ENCODE measurements at places on chromosomes 5 and 9.

- DNase-seq = no peak
Observed at GRCh38 chr5:112717506-112718082, 20.1 kb upstream of the APC start.

DNA sequence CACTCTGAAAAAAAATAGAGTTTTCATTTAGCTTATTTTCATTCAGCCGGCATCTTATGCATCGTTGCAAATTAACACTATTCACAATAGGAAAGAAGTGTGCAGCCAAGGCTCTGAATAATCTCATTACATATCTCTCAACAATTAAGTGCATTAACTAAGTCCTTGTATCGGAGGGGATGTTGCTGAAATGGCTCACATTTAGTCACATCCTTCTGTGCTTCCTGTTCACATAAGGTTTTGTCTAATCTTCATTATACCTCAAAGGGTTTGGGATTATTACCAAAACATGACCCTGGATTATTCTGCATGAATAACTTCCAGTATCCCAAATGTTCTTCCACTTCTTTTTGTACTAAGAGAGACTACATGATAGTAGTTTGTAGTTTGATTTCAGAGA is 278.0 kb upstream of the GRIA1 start:
- DNase-seq = no peak

- no peak for DNase-seq
Observed at GRCh38 chr9:73050065-73050816, 97.4 kb upstream of the ALDH1A1 start.

DNA sequence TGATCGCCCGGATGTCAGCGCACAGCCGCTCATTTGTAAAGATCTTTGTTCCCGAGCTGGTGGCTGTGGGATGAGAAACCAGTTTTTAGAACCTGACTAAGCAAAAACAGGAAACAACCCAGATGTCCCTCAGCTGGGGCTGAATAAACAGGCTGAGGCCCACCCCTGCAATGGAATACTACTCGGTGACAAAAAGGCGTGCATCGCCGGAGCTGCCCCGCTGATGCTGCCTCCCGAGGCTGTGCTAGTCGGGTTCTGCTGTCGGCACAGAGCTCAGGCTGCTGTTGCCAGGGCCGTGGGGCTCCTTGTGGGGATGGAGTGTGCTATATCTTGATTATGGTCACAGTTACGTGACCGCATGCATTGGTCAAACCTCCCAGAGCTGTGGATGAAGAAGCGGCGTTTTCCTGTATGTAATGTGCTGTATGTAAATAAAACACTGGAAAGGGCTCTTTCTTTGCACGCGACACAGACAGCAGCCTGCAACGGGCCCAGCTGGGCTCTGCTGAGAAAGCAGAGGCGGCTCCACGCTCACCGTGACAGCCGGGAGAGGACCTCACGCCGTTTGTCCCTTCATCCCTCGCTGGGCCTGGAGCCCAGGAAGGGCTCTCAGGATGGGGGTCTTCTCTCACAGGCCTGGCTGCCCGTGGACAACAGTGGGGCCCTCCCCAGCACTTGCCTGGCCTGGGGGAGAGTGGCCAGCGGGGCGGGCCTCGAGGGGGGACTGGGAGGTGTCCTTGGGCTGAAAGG is 51.5 kb upstream of the RNU6ATAC start:
- no peak for DNase-seq

- DNase-seq = no peak
Observed at GRCh38 chr9:18791074-18791473, 241.9 kb downstream of the SAXO1 start.
